GM12865 (cell line): ENCODE measurements at places on chromosomes 2 and 18.
A peak's percentile ranks its signal among the peaks of the same experiment; 100 is the strongest.

- DNase-seq: no peak
Measured at GRCh38 chr18:45611943-45612342, 3.3 kb upstream of the SLC14A2 start.

GRCh38 chr2:36456227-36457175, 100.9 kb downstream of the CRIM1 start:
- DNase-seq: no peak

GRCh38 chr18:58152891-58153290, 108.9 kb downstream of the NEDD4L start:
- no peak for DNase-seq

GRCh38 chr2:109129356-109129920, 433 bp downstream of the SH3RF3 start:
- peak; percentile 34 for DNase-seq

GRCh38 chr18:72063001-72063400, 481.1 kb downstream of the CBLN2 start:
- DNase-seq: no peak

GRCh38 chr2:202152104-202152715, 79.2 kb downstream of the KIAA2012 start:
- no peak for DNase-seq

GRCh38 chr2:10283106-10284062, 19.3 kb upstream of the HPCAL1 start:
- no peak for DNase-seq

DNA sequence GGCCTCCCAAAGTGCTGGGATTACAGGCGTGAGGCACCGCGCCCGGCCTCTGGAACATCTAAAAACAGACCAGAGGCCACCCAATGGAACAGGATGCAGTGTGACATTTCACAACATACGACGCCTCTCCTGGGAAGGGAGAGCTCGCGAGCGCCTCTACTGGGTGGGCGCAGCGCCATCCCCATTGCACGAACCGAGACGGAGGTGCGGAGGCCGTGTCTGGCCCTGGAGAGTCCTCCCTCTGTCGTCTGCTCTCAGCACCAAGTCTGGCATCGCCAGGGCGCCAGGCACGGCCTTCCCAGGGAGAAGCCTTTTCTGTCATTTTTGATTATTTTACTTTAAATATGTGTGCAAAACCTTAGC, 9.4 kb upstream of the GBX2 start:
- peak; percentile 10 for DNase-seq

DNA sequence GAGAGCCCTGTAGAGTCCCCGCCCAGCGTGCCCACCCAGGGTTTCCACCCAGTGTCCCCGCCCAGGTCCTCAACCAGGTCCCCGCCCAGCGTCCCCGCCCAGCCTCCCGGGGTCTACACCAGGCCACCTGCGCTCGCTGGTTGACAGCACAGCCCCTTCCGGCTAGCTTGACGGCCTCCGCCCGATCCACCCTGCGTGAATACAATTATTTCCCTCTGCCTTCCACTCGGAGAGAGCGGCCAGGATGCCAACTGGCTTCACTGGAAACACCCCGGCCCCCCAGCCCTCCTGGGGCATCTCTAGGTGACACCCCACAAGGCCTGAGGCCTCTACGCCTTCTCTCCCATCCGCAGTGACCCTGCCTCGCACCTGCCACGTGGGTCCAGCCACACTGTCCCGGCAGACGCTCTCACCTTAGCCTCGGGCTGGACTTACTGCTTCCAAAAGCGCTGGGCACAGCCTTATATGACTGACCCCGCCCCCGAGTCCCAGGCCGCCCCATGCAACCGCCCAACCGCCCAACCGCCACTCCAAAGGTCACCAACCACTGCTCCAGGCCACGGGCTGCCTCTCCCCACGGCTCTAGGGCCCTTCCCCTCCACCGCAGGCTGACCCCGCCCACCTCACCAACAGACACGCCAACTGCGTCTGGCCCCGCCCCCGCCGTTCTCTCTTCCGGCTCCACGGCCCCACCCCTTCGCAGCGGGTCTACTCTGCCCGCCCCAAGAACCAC, 188.1 kb downstream of the LAMA1 start:
- no peak for DNase-seq

DNA sequence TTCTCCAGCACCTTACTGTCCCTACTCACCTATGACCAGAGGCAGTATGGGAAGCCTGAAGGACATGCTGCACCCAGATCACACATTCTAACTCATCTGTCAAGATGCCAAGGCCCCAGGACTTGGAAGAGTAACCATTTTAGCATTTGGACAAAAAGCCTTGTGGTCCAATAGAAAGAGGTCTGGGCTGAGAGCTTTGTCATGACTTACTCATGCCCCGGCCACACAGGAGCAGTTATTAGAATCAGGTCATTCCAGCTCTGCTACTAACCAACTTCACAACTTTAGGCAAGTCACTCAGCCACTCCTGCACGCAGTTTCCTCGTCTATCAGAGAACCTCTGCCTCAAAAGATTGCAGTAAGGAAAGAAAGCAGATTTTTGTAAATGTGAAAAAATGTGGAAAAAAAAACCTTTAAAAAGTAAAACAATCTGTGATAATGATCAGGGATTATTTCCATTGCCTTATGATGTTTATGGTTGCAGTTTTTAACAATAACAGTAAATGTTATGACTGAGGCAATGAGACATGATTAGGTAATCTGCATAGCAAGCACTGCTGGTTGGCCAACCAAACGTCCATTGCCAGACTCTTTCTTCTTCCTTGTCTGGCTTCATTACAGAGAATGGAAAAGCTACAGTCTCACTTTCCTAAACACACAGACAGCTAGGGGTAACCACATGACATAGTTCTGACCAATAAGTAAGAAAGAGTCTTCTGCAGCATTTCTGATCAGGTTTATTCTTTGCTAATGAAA, 255.4 kb upstream of the CHAC2 start:
- DNase-seq: no peak
